ENCODE measurements at places on chromosomes 2 and 18.

- DNase-seq = no peak
Measured at GRCh38 chr2:102438578-102438977, 15.6 kb downstream of the IL18RAP start.

- no peak for DNase-seq
Measured at GRCh38 chr2:149544692-149545091, 42.9 kb downstream of the MMADHC start.

DNA sequence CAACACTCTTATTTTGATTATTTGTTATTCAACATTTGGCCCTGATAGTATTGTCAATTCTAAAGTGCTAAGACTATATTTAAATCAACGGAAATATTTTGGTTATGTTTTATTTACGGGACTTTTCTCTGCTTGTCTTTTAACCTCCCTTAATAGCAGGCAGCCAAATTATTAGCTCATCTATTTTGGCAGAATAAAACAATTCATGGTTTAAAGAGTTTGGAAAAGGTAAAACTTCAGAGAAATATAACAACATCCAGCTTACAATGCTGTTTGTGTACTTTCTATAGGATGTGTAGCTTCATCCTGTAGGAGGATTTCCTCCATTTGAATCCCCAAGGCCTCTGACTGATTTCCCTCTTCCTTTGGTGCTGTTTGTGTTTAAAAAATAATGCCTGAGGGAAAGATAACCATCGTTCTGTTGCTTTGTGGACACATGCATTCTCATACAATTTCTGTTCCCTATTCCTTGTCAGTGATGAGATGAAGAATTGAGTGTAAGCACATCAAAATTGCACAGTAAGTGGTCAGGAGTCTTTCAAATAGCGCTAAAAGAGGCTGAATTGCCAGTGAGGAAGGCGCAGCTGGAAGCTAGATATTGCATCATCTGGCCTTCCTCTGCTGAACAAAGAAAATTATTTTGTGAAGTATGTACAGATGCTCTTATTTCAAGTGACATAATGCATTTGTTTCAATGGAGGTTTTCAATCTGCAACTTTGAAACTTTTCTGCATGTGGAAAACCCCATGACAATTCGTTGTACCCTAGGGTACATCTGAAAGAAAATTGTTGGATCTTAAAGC lies 80.3 kb downstream of the CD28 start:
- DNase-seq = no peak

- no peak for DNase-seq
Measured at GRCh38 chr2:210901326-210901725, 344.9 kb downstream of the CPS1 start.

GRCh38 chr18:3541549-3542386 lies 91.8 kb downstream of the TGIF1 start:
- DNase-seq = no peak

GRCh38 chr18:21115519-21116411 lies 4.2 kb upstream of the ROCK1 start:
- no peak for DNase-seq

DNA sequence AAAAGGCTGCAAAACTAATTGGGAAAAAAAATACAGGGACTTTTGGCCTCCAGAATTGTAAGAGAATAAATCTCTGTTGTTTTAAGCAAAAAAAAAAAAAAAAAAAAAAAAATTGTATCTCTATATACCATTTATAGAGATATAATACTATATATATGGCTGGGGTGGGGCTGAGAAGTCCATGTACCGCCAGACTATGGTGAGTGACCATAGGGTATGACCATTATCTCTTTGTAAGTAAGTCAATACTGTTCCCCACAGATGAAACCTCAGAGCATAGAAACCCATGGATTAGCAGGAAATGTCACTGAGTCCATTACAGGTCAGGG lies 117.1 kb upstream of the MCFD2 start:
- DNase-seq = no peak

DNA sequence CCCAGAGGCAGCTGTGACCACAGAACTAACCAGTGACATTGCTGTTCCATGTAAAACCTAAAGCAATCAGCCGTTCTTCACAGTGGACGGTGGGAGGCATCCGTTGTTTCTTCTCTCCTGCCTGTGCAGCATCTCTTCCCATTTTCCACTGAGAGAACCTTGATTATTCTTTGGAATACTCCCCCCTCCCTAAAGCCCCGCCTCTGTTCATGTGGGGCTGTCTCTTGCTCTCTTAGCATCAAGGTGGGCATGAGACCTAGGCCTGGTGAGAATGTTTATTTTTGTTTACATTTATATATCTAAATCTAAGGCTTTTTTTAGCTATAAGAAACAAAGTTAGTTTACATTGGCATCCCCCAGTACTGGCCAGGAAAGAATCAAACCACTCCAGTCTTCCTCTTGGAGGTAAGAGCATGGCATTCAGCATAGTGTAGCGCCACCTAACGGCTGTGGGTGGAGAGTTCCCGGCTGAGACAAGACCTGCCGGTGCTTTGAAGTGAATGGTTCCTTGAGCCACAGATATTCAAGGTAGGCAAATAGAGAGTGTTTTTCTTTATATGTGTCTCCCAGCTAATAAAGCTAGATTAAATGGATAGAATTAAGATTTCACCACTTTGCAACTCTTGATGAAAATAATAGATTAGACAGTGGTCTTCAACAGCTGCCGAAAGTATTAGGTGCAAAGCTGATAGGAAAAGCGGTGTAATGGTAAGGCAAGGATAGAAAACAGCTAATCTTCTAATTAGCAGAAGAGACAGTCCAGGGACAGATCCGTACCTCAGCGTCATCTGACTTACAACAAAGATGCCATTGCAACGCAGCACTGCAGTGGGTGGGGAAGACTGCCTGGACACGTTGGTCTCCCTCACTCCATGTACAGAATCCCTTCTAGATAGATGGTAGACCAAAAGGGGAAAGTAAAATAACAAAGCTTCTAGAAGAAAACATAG lies 219.6 kb upstream of the RAB12 start:
- DNase-seq = no peak

DNA sequence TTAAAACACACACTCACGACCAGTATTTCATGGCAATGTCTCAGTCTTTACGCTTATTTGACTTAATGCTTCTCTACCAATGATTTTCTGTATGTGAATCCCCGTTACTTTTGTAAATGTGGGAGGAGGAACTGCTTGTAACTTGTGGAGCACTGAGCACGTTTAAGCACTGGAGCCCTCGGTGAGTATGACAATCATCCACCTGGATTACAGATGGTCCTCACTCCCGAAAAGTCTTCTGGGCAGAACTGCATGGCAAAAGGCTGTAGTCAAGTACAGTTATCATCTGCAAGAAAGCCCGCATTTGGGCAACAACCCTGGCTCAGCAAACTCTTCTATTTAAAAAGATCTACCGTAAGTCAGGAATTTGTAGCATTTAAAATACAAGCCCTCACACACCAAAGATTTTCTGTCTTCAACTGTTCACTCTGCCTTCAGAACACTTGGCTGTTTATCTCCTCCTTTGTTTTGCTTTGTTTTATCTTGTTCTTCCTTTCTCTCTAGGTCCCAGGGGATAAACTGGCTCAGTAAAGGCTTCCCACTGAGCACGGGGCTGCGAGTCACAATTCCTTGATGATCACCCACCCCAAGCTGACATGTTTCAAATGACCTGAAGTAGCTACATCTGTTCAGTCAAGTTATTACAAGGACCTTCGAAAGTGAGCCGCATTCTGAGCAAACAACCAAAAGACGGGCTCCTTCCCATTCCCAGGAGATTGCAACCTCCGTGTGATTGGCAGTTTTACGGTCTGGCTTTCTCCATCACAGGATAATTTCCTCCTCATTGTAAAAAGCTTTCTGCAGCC lies 102.2 kb downstream of the DLGAP1 start:
- DNase-seq = no peak

- DNase-seq = peak; percentile 92
Measured at GRCh38 chr2:226673314-226673723, 126.3 kb downstream of the IRS1 start.

DNA sequence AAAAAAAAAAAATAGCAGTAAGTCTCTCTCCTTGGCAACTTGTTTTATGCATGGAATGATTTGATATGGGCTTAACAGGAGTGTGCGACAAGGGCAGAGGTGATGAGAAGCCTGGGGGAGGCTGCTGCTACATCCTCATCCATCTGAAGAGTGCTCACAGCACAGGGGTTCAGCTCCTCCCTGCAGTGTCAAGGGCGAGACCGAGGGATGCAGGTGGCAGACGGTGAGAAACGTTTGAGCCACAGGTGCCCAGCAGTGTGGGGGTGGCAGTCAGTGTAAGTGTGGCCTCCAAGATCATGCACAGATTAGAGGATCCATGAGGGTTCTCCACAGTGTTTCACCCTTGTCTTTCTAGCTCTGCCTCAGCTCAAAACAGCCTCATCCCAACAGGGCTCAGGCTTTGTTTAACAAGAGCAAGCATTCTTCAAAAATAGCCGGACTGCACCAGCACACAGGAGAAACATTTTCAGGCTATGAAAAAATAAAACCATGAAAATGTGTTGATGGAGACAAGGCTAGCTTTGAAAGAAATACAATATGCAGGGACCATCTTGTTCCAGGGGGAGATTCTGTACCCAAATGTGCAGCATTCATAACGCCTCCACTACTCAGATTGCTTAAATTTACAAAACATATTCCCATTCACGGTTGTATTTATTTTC lies 324.5 kb upstream of the MYT1L start:
- DNase-seq = no peak

- peak; percentile 94 for DNase-seq
Measured at GRCh38 chr2:74178211-74179062, at the start of gene MOB1A. MOB1A (minus strand) TSS chr2:74178879; CDS start chr2:74178674, 205 bp downstream.

DNA sequence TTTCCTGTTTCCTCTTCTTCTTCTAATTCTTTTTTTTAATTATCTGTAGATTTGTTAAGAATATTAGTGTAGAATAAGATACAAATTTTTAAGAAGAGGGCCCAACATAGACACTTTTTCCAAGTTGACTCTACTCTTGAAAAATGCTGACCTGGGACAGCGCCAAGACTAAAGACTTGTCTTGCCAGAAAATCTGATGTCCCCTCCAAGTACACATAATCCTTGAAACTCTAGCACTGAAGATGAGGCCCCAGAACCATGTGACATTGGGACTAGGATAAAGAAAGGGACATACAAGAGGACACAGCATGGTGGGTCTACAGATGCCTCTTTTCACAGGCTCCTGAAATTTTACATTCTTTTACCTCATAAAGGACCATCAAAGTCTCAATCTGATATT lies 271.6 kb upstream of the SESTD1 start:
- DNase-seq = no peak

DNA sequence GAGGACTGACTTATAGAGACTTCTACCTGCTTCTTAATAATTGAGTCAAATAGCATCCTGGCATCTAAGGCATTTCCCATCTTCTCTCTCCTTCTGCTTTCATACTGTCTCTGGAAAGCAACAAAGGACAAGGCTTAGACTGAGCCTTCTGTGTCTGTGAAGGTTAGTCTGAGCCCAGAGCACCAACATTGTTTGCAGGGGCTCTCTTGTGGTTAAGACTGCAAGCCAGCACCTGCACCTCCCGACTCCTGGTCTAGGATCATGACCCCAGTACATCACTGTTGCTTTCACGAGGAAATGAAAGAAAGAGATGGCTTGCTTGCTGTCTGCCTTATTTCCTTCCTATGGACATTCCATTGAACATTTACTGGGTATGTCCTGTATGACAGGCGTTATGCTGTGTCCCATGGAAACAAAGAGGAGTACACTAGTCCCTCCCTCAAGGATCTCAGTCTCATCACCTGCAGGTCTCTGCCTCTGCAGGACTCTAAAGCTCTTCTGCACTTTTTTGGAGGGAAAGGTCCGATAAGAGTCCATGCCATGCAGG lies 315.8 kb upstream of the EPAS1 start:
- no peak for DNase-seq

- no peak for DNase-seq
Measured at GRCh38 chr18:55875371-55875901, 287.4 kb upstream of the TCF4 start.

DNA sequence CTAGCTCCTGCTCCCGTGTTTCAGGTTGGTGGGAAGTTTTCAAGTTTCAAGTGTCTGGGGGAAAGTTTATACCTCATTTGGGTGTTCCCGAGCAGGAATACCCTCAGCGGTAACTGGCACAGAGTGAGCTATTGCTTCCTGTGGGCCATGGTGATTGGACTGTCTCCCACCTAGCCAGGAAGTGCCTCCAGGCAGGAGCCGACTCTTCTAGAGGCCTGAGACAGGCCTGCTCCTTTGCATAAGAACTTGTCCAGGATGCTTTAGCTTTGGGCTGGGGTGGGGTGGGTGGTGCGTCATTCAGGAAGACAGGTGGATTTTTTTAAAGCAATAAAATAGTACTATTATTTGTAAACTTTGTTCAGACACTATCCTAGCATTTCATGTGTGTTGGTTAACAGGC lies 23.5 kb upstream of the DNMT3A start:
- no peak for DNase-seq

DNA sequence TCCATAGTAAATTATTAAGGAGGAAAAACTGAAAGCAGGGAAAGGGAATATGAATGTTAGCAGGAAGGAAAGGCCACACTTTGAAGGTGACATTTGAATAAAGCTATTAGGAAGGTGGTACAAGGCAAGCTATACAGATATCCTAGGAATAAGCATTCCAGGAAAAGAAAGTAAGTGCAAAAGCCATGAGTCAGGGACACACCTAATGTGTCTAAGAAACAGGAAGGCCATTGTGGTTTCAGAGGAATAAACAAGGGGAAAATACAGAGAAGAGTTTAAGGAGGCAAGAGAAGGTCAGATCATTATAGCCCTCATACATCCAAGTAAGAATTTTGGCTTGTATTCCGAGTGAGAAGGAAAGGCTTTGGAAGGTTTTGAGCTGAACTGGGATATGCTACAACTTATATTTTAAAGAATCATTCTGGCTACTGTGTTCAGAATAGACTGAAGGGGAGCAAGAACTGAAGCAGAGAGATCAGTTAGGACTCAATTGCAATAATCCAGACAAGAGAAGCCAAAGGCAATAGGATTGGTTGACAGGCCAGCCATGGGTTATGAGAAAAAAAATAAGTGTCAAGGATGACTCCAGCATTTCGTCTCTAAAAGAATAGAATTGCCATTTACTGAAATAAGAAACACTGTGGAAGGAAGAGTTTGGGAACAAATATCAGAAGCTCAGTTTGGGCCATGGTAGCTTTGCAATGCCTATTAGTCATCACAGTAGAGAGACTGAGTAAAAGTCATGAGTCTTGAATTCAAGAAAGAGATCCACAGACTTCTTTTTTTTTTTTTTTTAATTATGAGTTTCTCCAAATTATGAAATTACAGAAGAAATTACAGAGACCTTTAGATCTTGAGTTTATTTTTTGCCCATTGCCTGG lies 11.3 kb downstream of the RAD51AP2 start:
- no peak for DNase-seq

DNA sequence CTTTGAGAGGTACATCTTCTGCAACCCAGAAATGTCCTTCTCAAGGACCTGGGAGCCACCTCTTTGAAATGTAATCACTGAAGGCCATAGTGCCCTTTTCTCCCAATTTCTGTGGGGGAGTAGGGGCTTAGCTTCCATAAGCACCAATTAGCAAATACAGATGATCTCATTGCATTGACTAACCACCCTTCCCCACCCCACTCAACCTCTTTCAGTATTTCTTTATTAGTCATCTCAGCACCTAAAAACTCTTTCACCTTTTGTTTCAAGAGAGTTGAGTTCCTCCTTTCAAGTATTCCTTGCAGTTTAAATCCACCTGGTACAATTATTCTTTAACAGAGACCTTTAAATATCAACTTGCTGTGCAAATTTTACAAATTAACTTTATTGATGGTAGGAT lies 1011.8 kb upstream of the CDH2 start:
- no peak for DNase-seq

- no peak for DNase-seq
Measured at GRCh38 chr2:173161507-173161906, 85.9 kb downstream of the MAP3K20 start.

Measured in retinal pigment epithelial cell (primary cell).